ENCODE measurements at places on chromosomes 4 and X.
A peak's percentile ranks its signal among the peaks of the same experiment; 100 is the strongest.

DNA sequence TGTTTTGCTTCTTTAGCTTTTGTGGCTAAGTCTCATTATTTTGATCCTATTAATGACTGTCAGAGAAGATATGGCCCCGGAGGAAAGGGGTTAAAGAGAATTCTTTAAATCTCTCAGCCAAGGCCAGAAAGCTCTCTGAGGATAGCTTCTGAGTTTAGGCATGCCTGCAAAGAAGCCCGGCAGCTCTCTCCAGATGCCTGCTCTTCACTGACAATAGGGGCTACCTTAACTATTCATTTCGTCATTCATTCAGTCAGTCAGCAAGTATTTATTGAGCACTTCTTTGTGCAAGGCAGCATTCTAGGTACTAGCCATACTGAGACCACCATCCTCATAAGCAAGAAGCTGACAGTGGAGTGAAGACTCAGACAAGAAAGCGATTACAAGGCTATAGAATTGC, 34.0 kb upstream of the BMP15 start:
- no peak for DNase-seq

DNA sequence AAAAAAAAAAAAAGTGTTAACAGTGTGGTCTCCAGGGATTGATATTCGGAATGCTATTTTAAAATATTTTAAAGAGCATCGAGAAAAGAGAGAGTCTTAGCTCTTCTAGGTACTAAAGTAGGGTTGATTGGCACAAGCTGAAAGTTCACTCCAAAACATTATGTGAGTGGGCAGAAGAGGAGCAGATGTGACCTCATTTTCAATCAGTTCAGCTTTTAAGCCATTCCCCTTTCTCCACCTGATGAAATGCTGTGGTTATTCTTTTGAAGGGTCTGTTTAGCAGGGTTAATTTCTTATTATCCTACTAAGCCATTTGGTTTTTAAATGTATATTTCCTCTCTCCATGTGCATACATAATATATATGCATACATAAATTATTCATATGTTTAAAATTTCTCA, 69.2 kb downstream of the GALNT7 start:
- DNase-seq, result no peak

DNA sequence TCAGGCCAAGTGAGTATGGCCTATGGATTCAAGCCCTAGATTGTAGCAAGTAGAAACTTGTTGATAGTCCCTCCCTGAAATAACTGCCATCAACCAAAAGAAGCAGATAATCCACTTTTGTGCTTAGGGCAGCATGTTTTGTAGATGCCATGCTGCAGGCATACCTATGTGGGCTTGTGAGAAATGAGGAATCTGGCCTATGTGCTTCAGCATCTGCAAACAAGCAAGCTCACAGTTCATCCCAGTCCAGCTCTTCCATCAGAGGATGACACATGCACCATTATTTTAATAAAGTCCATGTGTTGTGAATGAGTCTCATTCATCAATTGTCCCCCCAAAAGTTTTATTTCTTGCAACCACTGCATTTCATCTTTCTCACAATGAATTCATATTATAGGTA, 421.9 kb upstream of the DIPK2B start:
- DNase-seq, result no peak

GRCh38 chr4:16113741-16114140, 29.9 kb upstream of the PROM1 start:
- DNase-seq, result no peak

GRCh38 chr4:15149839-15150592, 147.7 kb downstream of the CPEB2 start:
- DNase-seq, result no peak

- no peak for DNase-seq
Observed at GRCh38 chr4:108140328-108140727, 28.4 kb downstream of the LEF1 start.

DNA sequence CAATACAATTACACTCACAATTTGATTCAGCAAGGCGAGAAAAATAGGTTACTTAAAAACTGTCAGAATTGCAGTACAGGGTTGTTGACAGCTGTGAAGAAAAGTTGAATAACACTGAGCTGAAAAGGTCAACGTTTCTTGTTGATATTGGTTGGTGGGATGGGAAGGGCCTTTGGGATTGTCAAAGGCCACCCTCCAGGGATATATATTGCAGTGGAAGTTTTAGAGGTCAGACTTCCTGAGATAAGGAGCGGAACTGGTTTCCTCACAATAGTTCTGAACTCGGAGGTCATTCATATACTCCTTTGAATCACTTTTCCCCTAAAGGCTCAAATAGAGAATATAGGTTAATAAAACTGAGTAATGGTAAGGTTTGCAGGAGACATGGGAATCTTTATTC, 417.2 kb downstream of the RAPGEF2 start:
- DNase-seq, result no peak

- no peak for DNase-seq
Observed at GRCh38 chr4:185082561-185082960, 60.5 kb upstream of the SLC25A4 start.

DNA sequence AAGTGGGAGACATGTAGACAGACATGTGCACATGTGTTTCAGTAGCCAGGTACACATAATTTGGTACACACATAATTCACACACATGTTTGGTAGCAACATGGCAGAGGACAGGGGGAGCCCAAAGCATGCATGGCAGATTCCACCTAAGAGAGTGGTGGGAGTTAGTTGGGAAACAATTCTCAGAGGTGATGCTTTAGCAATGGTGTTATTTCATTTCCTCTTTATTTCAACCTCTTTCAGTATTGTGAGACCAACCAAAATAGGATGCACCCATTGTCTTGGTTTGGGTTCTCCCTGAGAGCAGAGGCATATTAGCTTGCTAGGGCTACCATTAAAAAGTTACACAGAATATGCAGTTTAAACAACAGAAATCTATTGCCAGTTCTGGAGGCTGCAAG, 92.2 kb upstream of the ANXA3 start:
- no peak for DNase-seq

DNA sequence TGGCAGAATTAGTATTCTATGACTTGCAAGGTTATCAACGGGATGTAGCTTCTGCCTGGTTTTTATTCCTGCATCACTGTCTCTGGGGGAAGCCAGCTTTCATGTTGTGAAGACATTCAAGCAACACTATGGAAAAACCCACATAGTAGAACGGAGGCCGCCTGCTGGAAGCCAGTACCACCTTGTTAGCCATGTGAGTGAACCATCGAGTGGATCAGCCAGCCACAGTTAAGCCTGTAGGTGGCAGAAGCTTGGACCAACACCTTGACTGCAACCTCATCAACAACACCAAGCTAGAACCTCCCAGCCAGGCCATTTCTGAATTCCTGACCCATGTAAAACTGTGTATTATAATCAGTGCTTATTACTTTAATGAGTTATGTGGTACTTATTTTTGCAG, 538.2 kb downstream of the KCNIP4 start:
- no peak for DNase-seq

- peak; percentile 32 for DNase-seq
Observed at GRCh38 chr4:54063737-54064316, 578 bp downstream of the CHIC2 start.

- DNase-seq, result no peak
Observed at GRCh38 chr4:120037411-120037810, 29.2 kb downstream of the MAD2L1 start.

DNA sequence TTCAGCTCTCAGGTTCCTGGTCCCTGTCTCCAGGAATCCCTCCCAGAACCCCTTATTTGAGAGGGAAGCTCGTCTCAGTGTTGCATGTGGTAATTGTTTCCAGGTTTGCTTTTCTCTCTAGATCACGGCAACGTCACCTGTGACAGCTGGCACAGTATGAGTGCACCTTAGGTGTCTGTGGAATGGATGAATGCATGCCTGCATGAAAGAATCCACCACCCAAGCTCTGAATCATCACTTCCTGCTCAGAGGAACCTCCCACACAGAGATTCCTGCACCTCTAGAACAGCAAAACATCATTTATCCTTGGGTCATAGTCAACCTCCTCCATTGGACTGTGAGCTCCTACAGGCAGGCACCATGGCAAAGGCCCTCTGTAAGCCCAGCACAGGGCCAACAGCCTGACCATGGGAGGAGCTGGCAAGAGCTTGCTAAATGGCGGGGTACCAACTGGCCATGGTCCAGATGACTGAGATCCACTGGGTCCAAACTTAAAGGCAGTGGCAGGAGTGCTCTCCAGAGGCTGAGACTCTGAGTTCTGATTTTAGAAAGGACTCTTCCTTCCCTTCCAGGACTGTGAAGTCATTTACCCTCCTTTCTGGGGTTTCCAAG, 116.2 kb downstream of the SLC2A9 start:
- no peak for DNase-seq

DNA sequence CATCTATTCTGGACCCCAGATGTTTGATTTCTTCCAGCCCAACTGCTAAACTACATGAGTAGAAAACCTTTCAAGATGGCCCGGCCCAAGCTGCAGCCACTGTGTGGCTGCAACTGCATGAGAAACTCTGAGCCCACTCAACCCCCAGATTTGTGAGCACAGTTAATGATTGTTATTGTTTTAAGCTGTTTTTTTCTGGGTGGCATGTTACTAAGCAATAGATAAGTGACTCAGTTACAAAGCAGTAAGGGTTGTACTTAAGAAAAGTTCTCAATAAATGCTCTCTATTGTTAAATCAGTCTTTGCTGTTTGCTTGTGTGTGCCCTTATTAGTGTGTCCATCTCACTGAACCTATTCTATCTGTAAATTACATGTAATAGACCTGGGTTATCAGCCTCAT, 51.8 kb downstream of the GC start:
- DNase-seq, result no peak

- DNase-seq, result peak; percentile 50
Observed at GRCh38 chr4:107913283-107913899, 18.0 kb upstream of the CYP2U1 start.

- no peak for DNase-seq
Observed at GRCh38 chr4:82785611-82786400, 12.8 kb downstream of the SCD5 start.
